ENCODE measurements at places on chromosomes 2 and 18.

- DNase-seq: no peak
Measured at GRCh38 chr2:165777522-165778186, 16.4 kb downstream of the GALNT3 start.

DNA sequence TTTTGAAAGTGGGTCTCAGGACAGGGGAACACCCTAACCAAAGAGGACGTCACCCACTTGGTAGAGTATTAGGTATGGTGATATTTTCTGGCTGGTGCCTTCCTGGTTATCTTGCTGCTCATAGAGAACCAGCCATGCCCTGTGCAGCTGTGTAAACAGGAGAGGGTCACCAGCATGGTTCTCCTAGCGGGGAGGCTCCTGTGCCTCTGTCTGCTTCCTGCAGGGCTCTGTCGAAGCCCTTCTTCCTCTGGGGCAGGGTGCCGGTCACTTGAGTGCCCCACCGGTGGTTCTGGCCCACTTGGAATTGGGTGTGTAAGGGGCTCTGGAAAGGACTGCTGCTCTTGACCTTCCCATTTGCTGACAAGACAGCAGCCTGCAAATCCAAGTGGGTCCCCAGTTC, 131.6 kb upstream of the MSH6 start:
- DNase-seq: no peak

DNA sequence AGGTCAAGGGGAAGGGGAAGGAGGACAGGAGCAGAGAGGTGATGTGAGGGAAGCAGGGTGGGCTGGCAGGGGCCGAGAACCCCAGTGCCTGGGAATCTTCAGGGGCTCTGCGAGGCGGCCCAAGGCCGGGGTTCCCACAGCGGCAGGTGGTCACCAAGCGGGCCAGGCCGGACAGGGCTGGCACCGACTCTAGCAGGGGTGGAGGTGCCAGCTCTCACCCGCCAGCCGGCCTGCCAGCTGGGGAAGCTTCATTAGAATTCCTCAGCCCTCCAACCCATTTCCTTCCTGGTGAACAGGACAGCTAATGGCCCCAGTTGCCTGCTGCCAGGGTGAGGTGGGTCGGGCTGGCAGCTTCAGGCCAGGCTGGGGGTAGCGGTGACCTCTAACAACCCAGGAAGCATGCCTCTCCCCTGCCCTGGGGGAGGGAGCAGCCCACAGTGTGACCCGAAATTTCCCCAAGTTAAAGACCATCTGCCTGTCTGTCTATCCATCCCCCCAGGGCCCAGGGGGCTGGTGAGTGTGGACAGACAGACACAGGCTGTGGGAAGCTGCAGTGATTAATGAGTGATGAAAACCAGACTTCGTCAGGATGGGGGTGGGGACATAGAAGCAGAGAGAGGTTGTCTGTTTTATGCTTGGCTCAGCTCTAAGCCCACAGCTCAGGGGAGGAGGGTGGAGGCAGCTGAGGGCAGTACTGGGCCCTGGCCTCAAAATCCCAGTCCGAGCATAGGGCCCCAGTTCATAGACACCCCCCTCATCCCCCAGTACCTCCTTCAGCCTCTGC, 144.1 kb downstream of the ZFP36L2 start:
- peak; percentile 44 for DNase-seq

DNA sequence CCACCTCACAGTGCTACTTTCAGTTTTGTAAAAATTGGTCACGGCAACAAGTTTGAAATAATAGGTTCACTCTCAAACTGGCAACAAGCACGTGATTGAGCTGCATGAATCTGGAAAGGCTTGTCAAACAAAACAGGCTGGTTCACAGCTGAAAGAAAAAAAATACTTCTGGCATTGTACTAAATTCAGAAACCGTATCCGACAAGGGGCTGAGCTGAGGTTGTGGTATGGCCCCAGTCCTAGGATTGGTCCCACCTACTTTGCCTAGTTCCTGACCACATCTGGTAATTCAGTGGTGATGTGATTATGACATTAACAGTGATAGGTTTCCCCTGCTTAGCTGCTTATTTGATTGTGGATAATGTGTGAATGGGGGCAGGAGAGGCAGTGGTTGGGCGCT, 326.5 kb upstream of the THUMPD2 start:
- no peak for DNase-seq

Data from amniotic stem cell (primary cell).